Central memory CD8-positive, alpha-beta T cell (primary cell): ENCODE measurements at places on chromosomes 5 and 9.

GRCh38 chr5:157518963-157519362 lies 56.6 kb downstream of the ADAM19 start:
- H3K36me3 ChIP-seq: peaks cover 10% of the 10 kb centered on the region
- no peak overlapping the region for H3K27ac ChIP-seq
- H3K27me3 ChIP-seq: no peaks in the 10 kb centered on the region
- no peaks in the 10 kb centered on the region for H3K4me1 ChIP-seq
- no peak overlapping the region for H3K4me3 ChIP-seq

GRCh38 chr5:119902593-119902992 lies 273.2 kb downstream of the FAM170A start:
- H3K27ac ChIP-seq: no peak overlapping the region
- H3K27me3 ChIP-seq: no peaks in the 10 kb centered on the region
- DNase-seq: no peak
- no peak overlapping the region for H3K4me3 ChIP-seq

- no peaks in the 10 kb centered on the region for H3K4me1 ChIP-seq
- H3K4me3 ChIP-seq: no peak overlapping the region
- no peaks in the 10 kb centered on the region for H3K36me3 ChIP-seq
- H3K27me3 ChIP-seq: no peaks in the 10 kb centered on the region
These were observed 408.3 kb upstream of the RGMB start for GRCh38 chr5:98365126-98365525.

DNA sequence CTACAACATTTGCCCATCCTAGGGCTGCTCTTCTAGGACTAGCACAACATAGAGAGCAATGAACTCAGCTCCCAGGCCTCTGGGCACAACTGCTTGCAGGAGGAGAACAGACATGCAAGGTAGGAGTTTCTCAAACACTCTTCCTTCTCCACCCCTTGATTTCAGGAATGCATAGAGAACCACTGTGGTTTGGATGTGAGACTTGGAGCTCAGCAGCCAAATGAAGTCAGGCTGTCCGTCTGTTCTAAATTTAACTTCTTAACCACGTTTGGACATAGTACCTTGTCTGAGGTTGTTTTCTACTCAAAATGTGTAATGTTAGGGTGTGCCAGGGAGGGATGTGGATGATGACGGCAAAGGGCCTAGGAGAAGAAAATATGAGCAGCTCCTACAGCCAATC lies 515.1 kb upstream of the TNC start:
- no peak overlapping the region for H3K4me3 ChIP-seq
- no peak overlapping the region for H3K27ac ChIP-seq
- H3K27me3 ChIP-seq: peaks cover 10% of the 10 kb centered on the region
- no peak for DNase-seq

GRCh38 chr5:167678481-167678880 lies 613.0 kb upstream of the WWC1 start:
- no peaks in the 10 kb centered on the region for H3K27me3 ChIP-seq
- H3K27ac ChIP-seq: no peak overlapping the region
- DNase-seq: no peak
- no peaks in the 10 kb centered on the region for H3K4me1 ChIP-seq
- H3K36me3 ChIP-seq: no peaks in the 10 kb centered on the region

- no peaks in the 10 kb centered on the region for H3K27me3 ChIP-seq
- H3K4me1 ChIP-seq: peaks cover 29% of the 10 kb centered on the region
- H3K4me3 ChIP-seq: no peak overlapping the region
- no peak overlapping the region for H3K27ac ChIP-seq
- DNase-seq: no peak
- peaks cover 10% of the 10 kb centered on the region for H3K36me3 ChIP-seq
These were observed 50.9 kb downstream of the UBE2R2 start for GRCh38 chr9:33867747-33868439.

- no peak overlapping the region for H3K4me3 ChIP-seq
- no peaks in the 10 kb centered on the region for H3K27me3 ChIP-seq
- DNase-seq: no peak
- H3K36me3 ChIP-seq: no peaks in the 10 kb centered on the region
- peaks cover 6% of the 10 kb centered on the region for H3K4me1 ChIP-seq
These were observed 29.5 kb upstream of the ADRB2 start for GRCh38 chr5:148796936-148797335.

- H3K27ac ChIP-seq: no peak overlapping the region
- no peak overlapping the region for H3K4me3 ChIP-seq
- H3K4me1 ChIP-seq: peaks cover 19% of the 10 kb centered on the region
- peaks cover 1% of the 10 kb centered on the region for H3K36me3 ChIP-seq
- DNase-seq: no peak
These were observed 110.5 kb upstream of the LRRTM2 start for GRCh38 chr5:138985683-138986082.

- peaks cover 78% of the 10 kb centered on the region for H3K4me1 ChIP-seq
- no peak for DNase-seq
- H3K27ac ChIP-seq: peak overlapping the region; percentile 86
- no peaks in the 10 kb centered on the region for H3K27me3 ChIP-seq
These were observed 3.1 kb downstream of the FGD3 start for GRCh38 chr9:92950359-92950955.

- no peaks in the 10 kb centered on the region for H3K36me3 ChIP-seq
- no peak overlapping the region for H3K27ac ChIP-seq
- H3K4me1 ChIP-seq: no peaks in the 10 kb centered on the region
These were observed 90.9 kb downstream of the CFAP90 start for GRCh38 chr5:7759951-7760580.

GRCh38 chr5:55554585-55555202 lies 19.9 kb upstream of the PLPP1 start:
- no peaks in the 10 kb centered on the region for H3K4me1 ChIP-seq
- H3K27ac ChIP-seq: no peak overlapping the region
- no peak overlapping the region for H3K4me3 ChIP-seq
- H3K36me3 ChIP-seq: no peaks in the 10 kb centered on the region

- DNase-seq: no peak
- H3K4me3 ChIP-seq: peak overlapping the region; percentile 64
- H3K36me3 ChIP-seq: peaks cover 4% of the 10 kb centered on the region
- H3K4me1 ChIP-seq: peaks cover 25% of the 10 kb centered on the region
These were observed 18.6 kb downstream of the SLC6A7 start for GRCh38 chr5:150208187-150209098.

GRCh38 chr5:89246864-89247263 lies 363.9 kb upstream of the MEF2C start:
- no peaks in the 10 kb centered on the region for H3K4me1 ChIP-seq
- no peaks in the 10 kb centered on the region for H3K36me3 ChIP-seq
- DNase-seq: no peak
- H3K4me3 ChIP-seq: no peak overlapping the region
- no peak overlapping the region for H3K27ac ChIP-seq

GRCh38 chr9:3205421-3206095 lies 320.2 kb downstream of the RFX3 start:
- peaks cover 35% of the 10 kb centered on the region for H3K27me3 ChIP-seq
- no peak overlapping the region for H3K4me3 ChIP-seq
- DNase-seq: no peak
- no peak overlapping the region for H3K27ac ChIP-seq
- no peaks in the 10 kb centered on the region for H3K36me3 ChIP-seq
